ENCODE measurements at places on chromosomes 7 and 10. TPM values are rescaled to one million over a fixed set of nuclear protein-coding genes. Genes with fewer than 3 reads are reported as not detected.

BZW2 gene
- 359 TPM for total RNA-seq

ELN gene
- total RNA-seq = 33.2 TPM

ANKRD30A gene
- not detected for total RNA-seq

SPDYE6 gene
- total RNA-seq = not detected

CCDC126 gene
- 10.8 TPM for total RNA-seq

PKD2L1 gene
- not detected for total RNA-seq

STEAP1 gene
- total RNA-seq = 1.2 TPM

Measured in Right ventricle myocardium superior (tissue), 1 donor.